ENCODE measurements at places on chromosomes 2 and 18.

DNA sequence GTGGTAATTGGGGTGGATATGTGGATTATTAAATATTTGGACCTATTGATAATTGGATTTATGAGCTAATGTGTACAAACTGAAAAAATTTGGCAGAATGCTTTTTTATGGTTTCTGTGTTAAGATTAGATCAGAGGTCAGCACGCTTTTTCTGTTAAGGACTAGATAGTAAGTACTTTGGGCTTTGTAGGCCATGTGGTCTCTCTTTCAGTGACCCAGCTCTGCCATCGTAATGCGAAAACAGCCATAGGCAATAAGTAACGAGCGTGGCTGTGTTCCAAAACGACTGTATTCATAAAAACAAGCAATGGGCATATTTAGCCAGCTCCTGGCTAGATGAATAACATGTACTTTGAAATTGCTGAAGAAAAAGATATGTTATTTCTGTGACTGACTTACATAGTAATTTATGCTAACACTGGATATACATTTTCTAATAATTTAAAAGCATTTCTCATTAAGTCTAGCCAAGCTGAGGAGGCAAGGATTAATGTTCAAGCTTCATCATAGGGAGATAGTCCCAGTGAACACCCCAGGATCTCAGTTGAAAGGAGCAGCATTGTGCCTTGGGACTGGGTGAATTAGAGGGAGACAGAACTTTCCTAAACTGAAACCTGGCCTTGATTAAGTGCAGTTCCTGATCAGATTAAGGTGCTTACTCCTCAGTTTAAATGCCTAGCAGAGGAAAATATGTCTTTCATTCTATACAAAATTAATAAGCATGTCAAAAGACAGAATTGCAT, 20.0 kb downstream of the CCDC138 start:
- no peak for DNase-seq

DNA sequence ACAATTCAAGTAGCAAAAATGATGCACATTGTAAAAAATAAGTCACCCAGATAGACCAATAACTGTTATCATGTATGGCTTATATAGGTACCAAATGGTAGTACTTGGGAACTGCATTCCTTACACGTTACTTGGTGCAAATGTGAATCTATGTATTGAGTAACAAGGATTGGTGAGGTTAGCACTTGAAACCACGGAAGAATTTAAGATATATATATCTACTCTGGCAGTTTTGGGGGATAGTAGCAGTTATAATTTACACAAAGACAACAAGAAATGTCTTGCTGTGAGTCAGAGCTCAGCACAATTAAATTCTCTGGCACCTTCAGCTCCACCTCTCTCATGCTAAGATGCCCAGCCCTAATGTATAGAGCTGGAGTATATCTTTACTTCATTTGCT, 359.4 kb upstream of the RAB12 start:
- no peak for DNase-seq

DNA sequence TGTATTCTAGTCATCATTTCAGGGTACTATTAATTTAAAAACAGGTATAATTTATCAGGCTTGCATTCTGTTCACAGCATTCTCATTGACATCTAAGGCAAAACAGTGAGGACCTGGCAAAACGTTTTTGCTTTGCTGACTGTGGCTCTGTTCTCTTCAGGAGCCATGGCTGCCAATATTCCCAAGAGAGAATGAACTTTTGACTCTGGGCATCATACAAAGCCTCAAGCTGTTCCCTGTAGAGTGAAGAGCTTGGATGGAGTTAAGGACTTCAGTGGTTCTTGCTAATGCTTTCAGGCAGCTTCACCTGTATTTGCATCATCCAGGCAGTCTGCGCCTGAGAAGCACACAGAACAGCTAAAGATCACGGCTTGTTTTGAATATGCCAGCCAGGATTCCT, 65.9 kb upstream of the CAVIN2 start:
- no peak for DNase-seq

GRCh38 chr2:192828175-192828574, 633.4 kb upstream of the TMEFF2 start:
- DNase-seq, result no peak

GRCh38 chr2:120520929-120521912, 175.3 kb downstream of the INHBB start:
- DNase-seq, result peak; percentile 29

- DNase-seq, result no peak
Observed at GRCh38 chr18:39561126-39561525, 1995.5 kb upstream of the CELF4 start.

DNA sequence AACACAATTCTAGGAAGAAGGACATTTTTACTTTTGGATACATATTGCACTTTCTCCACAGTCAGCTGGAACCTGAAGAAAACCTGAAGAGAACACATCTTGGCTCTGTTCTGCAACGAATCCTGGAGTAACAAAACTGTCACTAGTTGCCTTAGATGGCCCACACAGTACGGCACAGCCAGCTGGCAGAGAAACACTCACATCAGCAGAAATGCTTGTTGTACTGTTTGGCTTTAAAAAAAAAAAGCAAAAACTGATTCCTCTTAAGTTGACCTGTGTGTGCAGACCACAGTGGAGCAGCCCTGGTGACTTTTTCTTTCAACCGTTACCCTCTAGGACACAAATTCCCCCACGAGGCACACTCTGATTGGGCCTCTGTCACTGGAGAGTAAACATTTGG, 152.3 kb upstream of the TWIST2 start:
- DNase-seq, result no peak

DNA sequence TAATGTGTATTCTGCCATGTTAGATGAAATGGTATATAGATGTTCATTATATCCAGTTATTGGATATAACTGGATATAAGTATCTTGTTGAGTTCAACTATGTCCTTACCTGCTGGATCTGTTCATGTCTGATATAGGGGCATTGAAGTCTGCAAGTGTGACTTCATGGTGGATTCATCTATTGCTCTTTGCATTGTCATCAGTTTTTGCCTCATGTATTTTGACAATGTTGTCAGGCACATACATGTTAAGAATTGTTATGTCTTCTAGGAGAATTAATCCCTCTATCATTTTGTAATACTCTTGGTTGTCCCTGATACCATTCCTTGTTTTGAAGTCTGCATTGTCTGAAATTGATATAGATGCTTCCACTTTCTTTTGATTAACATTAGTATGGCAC, 15.4 kb downstream of the ZNF24 start:
- DNase-seq, result no peak

Measured in KBM-7 (cell line).